ENCODE measurements at places on chromosomes 2 and 18.

DNA sequence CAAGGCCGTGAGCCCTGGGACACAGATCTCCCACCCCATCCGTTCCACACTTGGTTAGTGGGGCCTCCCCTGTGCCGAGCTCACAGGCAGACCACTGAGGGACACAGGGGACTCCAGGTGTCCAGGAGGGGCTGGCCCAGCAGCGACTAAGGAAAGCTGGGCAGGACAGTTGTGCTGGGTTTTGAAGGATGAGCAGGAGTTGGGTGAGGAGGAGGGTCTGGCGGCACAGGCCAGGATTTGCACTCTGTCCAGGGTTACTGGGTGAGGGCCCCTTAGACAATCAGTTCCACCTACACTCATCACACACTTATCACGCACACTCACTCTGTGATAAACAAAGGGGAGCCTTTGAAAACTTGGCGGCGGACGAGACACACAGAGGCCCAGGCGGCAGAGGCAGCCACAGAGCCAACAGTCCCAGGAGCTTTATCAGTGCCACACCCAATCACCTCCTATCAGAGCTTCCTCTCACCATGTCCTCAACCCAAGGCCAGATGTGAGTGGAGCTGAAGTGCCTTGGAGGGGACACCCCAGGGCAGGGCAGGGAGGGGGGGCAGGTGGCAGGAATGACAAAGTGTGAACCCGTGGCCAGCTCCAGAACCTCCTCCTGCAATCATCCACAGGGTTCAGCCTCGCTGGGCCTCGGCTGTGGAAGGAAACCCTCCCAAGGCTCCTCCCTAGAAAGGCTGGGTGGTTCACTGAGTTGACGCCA, 26.6 kb downstream of the BIN1 start:
- DNase-seq, result no peak

DNA sequence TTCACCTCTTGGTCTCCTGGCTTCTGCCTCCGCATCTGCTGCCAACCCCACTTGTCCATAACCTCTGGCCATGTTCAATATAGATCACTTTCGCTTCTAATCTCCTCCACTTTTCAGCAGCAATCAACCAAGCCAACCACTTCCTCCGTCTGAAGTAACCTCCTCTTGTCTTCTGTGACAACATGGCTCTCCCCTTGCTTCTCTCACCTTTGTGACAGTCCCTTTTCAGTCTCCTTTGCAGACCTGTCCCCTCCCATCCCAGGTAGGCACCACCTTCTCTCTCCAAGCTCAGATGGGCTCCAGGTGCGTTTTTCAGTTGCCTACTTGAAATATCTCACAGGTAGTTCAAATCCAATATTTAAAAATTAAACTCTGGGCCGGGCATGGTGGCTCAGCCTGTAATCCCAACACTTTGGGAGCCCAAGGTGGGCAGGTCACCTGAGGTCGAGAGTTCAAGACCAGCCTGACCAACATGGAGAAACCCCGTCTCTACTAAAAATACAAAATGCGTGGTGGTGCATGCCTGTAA, 4.7 kb upstream of the PSD4 start:
- no peak for DNase-seq

DNA sequence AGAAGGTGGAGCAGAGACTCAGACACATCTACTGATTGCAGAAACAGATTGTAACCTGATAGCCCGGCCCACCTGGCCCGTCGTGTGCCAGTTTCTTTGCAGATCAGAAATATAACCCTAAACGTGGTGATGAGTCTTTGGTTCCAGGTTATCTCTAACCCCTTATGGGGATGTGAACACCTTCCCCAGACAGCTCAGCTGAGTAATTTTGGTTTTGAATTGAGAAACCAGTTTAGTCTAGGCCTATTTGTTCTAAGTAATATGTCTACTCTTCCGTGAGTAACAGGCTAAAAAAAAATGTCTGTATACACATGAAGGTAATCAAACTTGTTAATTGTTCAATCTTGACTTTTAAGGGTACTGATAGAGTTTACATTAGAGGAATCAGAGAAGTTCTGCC, 35.7 kb downstream of the RASGRP3 start:
- no peak for DNase-seq

GRCh38 chr2:39838589-39838988, 59.5 kb upstream of the THUMPD2 start:
- no peak for DNase-seq

- no peak for DNase-seq
Observed at GRCh38 chr2:210586381-210586780, 30.0 kb downstream of the CPS1 start.

GRCh38 chr2:202765436-202765835, 106.1 kb downstream of the ICA1L start:
- no peak for DNase-seq

DNA sequence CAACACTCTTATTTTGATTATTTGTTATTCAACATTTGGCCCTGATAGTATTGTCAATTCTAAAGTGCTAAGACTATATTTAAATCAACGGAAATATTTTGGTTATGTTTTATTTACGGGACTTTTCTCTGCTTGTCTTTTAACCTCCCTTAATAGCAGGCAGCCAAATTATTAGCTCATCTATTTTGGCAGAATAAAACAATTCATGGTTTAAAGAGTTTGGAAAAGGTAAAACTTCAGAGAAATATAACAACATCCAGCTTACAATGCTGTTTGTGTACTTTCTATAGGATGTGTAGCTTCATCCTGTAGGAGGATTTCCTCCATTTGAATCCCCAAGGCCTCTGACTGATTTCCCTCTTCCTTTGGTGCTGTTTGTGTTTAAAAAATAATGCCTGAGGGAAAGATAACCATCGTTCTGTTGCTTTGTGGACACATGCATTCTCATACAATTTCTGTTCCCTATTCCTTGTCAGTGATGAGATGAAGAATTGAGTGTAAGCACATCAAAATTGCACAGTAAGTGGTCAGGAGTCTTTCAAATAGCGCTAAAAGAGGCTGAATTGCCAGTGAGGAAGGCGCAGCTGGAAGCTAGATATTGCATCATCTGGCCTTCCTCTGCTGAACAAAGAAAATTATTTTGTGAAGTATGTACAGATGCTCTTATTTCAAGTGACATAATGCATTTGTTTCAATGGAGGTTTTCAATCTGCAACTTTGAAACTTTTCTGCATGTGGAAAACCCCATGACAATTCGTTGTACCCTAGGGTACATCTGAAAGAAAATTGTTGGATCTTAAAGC, 80.3 kb downstream of the CD28 start:
- no peak for DNase-seq

DNA sequence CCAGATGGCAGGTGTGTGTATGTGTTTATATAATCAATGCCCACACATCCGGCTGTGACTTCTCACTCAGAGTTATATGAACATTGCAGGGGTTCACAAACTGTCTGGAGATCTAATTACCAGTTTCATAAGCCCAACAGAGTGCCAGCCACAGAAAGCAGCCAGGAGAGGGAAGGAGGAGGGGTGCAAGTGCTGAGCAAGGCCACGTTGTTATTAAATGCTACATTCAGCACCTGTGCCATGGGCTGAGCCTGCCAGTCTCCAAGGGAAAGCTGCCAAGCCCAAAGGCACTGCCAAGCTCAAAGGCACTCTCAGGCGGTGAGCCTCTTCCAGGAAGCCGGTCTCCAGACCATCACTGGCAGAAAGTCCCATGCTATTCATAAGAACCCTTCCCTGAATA, 17.4 kb downstream of the XDH start:
- DNase-seq, result no peak

DNA sequence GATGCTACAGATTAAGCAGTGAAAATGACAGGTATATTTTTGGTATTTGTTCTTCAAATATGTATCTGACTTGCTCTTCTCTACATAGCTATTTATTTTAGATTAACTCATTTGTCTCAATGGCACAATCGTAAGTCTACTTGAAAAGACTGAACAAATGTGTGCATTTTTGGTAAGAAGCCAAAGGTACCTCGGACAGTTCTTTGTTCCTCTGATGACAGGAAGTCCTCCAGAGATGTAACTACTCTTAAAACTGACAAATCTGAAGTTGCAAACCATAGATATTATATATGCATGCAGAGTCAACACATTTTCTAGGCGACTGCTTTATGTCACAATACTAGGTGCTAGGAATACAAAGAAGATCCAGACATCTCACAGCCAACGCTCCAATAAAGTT, 36.7 kb downstream of the NDUFAF7 start:
- no peak for DNase-seq
